ENCODE measurements at places on chromosomes 6 and 20.
A peak's percentile ranks its signal among the peaks of the same experiment; 100 is the strongest.

- no peak for DNase-seq
Measured at GRCh38 chr6:16721977-16722376, 39.3 kb downstream of the ATXN1 start.

- DNase-seq, result no peak
Measured at GRCh38 chr6:68779366-68779765, 144.3 kb downstream of the ADGRB3 start.

GRCh38 chr6:148831531-148831930, 84.7 kb downstream of the UST start:
- DNase-seq, result no peak

GRCh38 chr20:18672834-18673233, 85.0 kb downstream of the DTD1 start:
- no peak for DNase-seq

DNA sequence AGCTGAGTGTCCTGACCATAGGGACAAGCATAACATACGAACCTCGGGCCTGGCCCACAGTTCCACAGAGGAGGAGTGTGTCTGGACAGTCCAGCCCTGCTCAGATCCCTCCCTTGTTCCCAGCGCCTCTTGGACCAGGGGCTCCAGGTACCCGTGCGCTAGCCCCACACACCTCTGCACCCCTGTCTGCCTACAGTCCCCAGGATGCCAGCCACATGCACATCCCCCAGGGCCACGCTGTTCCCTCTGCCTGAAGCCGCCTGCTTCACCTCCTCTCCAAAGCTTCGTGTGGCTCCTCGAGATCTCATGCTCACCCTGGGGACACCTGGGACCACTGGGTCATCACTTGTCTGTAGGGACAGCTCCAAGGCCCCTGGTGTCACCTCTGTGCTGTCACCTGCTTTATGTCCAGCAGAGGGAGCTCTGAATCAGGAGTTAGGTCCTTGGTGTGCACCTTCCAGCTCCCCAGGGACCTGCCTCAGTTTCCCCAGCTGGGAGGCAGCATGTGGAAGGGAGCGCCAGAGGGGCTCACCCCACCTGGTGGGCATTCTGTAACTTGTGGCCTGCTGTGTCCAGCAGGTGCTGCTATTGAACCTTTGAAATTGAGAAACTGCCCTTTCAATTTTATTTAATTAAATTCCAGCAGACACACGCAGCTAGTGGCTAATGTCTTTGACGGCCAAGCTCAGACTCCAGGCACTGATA, 7.3 kb upstream of the YTHDF1 start:
- DNase-seq, result peak; percentile 31

DNA sequence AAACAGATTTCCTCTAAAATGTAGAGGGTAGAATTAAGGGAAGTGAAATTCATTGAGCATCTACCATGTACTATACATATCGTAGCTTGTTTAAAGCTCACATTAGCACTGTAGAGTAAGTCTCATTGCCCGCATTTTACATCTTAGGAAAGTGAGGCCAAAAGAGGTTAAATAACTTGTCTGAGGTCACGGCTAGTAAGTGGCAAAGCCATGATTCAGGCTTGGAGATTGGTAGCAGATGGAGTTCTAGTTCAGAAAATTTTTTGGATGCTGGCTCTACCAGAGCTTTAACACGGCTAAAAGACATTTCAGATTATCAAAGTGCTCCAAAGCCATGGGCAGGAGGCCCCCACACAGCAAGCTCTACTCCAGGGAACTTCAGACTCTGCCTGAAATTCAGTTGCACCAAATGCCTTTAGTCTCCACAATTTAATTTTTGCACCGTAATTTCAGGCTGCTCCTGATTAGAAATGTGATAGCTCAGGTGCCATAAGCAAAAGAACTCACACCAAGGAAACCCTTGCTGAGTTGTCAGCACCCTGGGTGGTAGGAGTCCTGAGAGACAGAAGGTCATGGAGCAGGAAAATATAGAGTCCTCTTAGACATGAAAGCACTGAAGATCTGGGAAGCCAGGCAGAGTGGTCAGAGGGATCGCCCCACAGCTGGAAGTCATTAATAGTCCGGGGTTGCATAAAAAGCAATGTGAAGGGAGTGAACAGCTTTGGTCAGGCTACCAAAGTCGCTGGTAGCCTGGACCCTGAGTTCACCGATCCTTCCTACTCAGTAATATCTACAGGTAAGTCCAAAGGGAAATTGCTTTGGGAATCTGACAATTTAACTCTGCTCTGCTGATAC, 55.2 kb upstream of the ASIP start:
- no peak for DNase-seq

GRCh38 chr6:150310539-150310938, 58.3 kb upstream of the IYD start:
- DNase-seq, result no peak

DNA sequence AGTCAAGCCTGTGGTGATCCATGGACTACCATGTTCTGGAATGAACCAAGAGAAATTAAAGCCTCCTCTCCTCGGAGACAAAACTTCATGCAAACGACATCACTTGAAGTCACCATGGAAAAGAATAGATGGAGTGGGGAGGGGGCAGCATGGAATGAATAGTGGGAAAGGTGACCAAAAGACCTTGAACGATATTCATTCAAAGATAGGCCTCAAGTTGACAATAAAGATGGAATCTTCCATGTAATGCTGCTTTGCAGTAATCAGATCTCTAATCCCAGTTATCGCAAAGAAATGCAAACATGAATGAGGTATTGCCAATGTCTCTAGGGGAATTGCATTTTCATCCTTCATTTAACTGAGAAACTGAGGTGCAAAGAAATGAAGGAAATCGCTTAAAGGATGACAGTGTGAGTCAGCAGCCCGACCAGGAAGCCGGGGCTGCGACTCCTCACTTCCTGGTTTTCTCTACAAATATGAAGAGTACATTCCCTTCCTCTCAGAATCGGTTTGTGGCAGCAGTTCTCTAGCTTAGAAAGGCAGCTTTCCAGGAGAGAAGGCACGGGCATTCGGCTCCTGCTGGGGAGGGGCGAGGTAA, 65.6 kb upstream of the RREB1 start:
- DNase-seq, result no peak

DNA sequence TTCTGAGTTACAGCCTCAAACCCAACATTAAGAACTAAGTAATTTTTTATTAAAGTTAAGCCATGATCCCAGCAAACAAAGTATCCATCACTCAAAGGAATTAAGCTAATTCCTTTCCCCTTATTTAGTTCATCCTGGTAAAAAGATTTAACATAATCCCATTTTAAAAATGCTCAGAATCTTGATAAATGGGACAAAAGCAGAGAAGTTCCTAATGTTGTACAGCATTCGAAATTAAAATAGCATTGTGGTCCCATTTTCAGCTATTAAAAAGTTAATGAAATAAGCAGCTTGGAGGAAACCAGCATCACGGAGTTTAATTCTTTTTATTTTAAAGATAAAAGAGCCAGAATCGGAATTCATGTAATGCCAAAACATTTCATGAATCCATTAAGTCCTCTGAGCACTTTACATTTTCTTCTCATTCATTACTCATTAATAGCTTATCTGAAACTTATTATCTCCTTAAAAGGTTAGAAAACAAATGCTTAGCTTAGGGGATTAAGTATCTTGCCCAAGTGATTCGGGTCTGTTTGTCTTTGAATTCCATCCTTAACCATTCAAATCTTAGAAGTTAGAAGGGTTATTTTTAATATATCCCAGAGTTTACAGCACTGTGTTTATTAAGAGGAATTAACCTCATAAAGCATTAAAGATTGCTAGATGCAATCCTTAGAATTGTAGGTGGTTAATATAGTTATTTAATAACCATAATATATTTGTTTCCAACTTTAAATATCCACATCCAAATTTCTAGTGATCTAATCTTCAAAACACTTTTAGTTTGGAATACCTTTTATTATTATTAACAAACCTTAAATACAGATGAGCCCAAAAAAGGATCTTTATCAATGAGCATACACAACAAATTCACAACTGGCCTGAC, 11.2 kb downstream of the RBM39 start:
- DNase-seq, result no peak

GRCh38 chr6:165843121-165843520, 180.1 kb upstream of the PDE10A start:
- no peak for DNase-seq

DNA sequence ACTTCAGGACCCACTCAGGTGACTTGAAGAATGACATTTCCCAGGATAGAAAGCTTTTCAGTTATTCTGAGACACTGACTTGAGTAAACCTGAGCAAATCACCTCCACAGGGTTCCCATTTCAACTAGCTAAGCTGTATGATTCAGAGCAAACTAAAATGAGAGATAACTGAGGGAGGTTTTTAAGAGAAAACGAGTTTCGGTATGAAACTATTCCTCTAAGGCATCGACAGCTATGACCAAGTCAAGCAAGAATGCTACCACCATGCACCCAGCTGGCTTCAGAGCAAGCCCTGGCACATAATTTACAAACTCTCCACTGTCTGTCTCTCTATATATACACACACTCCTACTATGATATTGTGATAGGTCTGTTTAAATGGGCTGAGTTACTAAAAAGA, 75.4 kb downstream of the PERP start:
- DNase-seq, result no peak

DNA sequence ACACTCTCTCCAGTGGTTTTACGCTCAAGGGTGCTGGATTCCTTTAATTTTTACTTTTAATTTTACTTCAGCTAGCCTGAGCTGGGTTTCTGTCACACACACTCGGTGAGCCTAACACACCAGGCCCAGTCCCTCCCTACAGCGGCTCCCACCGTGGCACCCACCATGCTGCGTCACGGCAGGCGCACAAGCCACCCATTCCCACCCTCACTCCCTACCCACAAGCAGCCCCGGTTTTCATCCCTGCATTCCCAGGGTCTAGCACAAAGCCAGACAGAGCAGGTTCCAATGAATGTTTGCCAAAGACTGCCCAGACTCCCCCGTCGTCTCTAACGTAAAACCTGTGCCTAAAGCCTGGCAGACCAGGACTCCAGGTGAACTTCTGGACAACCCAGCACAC, 50.3 kb downstream of the MYH7B start:
- no peak for DNase-seq

- no peak for DNase-seq
Measured at GRCh38 chr20:23291575-23292240, 58.9 kb upstream of the NXT1 start.

GRCh38 chr6:41422161-41422560, 86.8 kb downstream of the NCR2 start:
- no peak for DNase-seq

GRCh38 chr6:35343092-35343834, 905 bp downstream of the PPARD start:
- DNase-seq, result peak; percentile 28

- DNase-seq, result no peak
Measured at GRCh38 chr6:11040134-11040533, 4.0 kb downstream of the ELOVL2 start.

- DNase-seq, result no peak
Measured at GRCh38 chr20:23301436-23302050, 49.0 kb upstream of the NXT1 start.

GRCh38 chr6:155152211-155153076, 111.4 kb upstream of the CLDN20 start:
- DNase-seq, result no peak

- no peak for DNase-seq
Measured at GRCh38 chr6:149182262-149182661, 135.2 kb upstream of the TAB2 start.

DNA sequence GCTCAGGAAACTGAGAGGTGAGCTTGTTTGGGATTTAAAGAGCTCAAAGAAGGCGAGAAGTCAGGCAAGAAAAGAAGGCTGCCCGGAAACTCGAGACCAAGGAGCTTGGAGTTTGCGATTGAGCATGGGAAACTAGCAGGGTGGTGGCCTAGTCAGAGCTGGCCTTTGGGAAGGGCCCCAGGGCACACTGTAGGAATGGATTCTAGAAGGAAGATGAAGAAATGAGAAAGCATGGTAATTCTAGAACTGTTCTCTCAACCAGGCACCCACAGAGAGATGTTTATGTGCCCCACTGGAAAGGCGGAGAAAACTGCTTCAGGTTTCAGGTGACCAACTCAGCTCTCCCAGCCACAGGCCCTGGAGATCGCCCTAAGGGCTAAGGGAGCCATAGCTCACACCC, 126.2 kb downstream of the FOXO3 start:
- no peak for DNase-seq

- DNase-seq, result no peak
Measured at GRCh38 chr20:59028812-59029211, 3.3 kb downstream of the ATP5F1E start.

DNA sequence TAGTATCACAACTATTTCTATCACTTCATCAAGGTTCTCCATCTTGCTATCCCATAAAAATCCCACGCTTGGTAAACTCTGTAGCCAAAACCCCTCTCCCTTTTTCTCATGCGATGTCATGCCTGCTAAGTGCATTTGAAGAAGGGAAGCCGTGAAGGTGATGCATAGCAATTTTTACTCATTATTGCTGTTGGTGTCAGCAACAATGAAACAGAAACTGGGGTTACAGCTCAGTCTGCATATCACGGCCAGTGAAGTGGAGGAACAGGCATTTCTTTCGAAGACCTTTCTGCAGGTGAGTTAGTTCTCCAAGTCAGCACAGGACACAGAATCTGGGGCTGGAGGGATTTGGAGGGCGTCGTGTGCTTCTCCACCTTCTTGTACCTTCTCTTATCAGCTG, 5.8 kb downstream of the UNC93A start:
- DNase-seq, result no peak

- no peak for DNase-seq
Measured at GRCh38 chr6:144469144-144469575, 184.0 kb downstream of the UTRN start.

DNA sequence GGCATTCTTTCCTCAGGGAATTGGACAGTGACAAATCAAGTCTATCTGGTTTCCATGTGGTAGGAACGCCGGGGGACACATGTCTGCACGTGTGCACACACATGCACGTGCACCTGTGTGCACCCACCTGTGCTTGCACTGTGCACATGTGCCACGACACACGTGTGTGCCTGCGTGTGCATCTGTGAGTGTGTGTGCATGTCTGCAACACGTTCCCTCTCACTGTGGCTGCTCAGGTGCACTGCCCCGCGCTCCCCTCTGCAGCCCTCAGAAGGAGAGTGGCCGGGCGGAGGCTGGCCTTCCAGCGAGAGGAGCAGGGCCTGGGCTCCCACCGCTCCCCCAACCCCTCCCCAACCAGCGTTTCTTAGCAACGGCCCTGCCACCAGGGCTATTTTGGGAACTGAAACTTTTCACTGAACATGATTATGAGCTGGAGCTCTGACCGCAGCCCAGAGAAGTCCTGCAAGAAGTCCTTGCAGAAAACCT, 147.8 kb downstream of the PHACTR3 start:
- DNase-seq, result no peak

GRCh38 chr20:61879303-61879620, 186.4 kb downstream of the TAF4 start:
- DNase-seq, result no peak

DNA sequence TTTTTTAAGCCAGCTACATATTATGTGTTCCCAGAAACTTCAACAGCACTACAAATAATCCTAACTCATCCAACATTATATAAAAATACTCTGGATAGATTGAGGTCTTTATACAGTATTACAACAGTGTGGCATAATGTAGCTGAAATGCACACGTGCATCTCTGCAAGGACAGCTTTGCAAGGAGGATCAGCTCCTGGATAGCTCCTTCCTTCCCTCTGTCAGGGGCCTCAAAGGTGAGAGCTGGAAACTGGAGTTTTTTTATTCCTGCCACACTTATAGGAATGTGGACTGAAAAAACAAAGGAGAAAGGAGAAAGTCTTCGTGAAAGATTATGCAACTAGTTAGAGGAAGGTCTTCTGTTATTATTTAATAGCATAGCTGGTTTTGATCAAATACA, 53.1 kb downstream of the PLG start:
- no peak for DNase-seq

All from memory B cell (primary cell).